Vagina (tissue), 2 donors: ENCODE measurements at places on chromosomes 6 and 20.

- no peak for DNase-seq
Measured at GRCh38 chr20:40718982-40719729, 30.1 kb upstream of the MAFB start.

DNA sequence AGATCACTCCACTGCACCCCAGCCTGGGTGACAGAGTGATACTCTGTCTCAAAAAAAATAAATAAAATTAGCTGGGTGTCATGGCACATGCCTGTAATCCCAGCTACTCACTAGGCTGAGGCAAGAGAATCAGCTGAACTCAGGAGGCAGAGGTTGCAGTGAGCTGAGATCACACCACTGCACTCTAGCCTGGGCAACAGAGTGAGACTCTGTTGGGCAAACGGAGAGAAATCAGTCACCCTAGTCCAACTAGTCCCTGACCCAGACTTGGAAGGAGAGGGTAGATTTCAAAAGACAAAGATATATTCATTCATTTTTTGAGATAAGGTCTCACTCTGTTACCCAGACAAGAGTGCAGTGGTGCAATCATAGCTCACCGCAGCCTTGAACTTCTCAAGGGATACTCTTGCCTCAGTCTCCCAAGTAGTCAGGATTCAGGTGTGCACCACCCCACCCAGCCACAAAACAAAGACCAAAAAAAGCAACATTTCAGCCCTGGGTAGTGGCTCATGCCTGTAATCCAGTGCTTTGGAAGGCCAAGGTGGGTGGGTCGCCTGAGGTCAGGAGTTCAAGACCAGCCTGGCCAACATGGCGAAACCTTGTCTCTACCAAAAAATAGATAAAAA is 26.2 kb upstream of the NCOA3 start:
- DNase-seq = no peak

DNA sequence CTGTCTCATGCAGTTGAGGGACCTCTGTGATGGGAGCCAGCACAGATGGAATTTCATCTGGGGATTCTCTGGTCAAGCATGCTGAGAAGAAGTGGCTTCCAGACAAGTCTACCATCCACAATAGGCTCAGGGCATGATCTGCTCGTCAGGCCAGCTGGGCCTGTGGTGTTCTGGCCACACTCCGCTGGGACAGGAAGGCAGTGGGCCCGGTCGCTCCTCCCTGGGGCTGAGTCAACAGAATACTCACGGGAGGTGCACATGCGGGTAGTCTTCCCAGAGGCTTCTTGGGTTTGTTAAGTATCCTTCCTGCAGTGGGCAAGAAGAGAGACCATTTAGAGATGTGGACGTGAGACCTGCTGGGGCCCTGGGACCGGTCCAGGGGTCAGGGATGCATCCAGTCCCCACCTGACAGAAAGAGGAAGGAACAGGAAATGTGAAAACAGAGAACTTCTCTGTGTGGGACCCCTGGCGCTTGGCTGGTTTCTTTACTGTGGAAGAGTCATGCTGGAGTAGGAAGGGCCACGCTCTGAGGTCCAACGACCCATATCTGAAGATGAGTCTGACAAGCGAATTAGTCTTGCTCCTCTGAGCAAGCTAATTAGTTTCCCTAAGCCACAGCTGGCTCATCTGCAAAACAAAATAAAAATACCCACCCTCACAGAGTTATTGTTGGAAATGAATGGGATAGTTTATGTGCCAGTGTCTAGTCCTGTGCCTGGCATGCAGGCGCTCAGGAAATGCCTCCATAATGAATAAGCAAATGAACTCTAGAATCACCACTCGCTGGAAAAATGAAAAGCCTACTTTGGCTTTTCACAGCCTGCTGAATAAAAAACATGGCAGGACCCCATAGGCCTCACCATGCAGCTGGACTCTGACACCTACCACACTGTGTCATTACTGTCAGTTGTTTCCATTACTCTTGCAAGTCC is 67.3 kb downstream of the TRAM2 start:
- DNase-seq = peak; percentile 75

DNA sequence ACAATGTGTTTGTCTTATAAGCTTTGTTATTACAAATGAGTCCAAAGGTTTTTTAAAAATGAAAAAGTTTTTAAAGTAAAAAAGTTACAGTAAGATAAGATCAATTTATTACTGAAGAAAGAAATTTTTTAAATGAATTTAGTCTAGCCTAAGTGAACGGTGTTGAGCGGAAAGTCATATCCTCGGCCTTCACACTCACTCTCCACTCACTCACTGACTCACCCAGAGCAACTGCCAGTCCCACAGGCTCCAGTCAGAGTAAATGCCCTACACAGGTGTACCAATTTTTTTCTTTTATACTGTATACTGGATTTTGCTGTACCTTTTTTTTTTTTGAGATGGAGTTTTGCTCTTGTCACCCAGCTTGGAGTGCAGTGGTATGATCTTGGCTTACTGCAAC is 42.7 kb upstream of the AGPAT4 start:
- no peak for DNase-seq

- no peak for DNase-seq
Measured at GRCh38 chr6:129501740-129502660, 208.0 kb downstream of the ARHGAP18 start.
